ENCODE measurements at places on chromosomes 3 and 15.
A peak's percentile ranks its signal among the peaks of the same experiment; 100 is the strongest.

DNA sequence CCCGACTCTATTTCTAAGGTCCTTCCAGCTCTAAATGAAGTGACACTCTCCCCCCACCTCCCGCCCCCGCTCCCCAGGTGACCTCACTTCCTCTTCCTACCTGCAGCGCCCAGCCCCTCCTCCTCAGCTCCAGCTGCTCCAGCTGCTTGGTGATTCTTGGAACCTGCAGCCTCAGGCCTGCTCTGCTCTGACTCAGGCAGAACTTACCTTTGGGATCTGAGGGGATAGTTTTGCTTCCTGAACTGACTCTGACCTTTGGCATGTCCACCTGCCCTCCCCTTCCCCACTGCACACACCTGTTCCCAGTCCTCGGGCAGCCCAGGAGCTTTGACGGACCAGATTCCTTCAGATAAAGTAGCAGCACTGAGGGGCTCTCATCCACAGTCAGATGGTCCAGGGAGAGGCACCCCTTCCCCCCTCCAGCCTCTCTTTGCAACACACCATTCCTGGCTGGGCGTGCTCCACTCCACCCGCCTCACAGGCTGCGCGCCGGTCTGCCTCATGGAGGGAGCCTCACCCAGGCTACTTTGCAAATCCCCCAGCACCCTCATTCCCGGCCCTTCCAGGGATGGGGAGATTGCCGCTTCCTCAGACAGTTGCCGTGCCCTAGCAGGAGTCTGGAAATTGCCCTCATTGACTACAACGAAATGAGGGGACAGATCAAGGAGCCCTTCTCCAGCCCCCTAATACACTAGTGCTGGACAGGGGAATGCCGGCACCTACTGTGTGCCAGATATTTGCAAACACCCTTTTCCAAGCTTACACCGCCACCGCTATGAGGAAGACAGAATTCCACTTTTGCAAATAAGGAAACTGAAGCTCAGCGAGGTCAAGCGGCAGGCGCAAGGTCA, 692 bp upstream of the C15orf39 start:
- DNase-seq: peak; percentile 58

DNA sequence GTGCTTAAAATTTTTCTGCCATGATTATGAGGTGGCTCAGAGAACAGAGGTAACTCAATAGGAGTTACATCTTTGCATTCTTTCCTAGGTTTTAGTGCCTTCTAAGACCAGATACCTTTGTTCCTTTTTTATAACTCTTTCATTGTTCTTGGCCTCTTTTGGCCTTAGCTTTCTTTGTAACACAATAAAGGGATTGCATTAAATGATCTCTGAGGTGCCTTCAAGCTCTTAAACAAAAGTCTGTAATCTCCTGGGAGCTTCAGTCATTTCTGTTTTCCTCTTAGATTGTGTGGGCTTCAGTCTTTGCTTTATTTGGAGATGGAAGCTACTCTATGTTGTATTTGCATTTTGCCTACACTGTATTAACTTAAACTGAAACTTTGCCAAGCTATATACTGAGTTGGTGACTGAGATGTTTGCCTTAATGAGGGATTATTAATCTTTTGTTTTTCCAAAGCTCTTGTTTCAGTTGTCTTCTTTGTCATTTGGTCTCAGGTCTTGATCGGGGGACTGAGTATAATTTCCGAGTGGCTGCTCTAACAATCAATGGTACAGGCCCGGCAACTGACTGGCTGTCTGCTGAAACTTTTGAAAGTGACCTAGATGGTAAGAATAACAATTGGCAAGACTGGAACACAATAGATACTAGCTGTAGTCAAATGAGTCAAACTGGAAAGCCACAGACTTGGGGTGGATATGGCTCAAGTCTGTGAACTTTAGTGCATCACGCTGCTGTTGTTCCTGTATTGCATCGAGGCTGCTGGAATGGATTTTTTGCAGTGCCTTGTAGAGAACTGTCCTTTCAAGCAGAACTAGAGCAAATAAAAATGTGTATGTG, 110.3 kb downstream of the HCN4 start:
- DNase-seq: no peak

DNA sequence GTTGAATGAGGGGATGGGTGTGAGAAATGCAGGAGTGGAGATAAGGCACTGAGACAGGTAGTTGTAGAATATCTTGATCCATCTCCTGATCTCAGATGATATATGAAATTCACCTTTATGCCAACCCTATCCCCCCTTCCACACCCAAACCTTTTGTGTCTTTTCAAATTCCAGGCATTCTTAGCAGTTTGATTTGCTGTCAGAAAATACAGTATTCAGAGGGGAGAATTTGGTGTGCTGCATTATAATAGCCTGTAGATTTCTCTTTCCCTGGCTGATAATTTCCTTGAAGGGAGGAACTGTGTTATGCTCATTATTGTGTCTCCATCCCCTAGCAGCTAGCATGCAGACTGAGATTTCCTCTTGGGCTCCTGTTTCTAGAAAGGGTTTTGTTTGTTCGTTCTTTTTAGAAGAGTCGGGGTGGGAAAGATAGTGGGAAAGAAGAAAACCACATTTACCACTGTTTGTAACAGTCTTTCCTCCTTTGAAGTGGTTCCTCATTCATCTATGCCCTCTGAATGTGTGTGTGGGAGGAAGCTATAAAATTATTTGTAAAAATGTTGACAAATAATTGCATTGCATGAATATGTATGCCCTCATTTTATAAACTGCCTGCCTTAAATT, 373.4 kb downstream of the DIPK2A start:
- no peak for DNase-seq

DNA sequence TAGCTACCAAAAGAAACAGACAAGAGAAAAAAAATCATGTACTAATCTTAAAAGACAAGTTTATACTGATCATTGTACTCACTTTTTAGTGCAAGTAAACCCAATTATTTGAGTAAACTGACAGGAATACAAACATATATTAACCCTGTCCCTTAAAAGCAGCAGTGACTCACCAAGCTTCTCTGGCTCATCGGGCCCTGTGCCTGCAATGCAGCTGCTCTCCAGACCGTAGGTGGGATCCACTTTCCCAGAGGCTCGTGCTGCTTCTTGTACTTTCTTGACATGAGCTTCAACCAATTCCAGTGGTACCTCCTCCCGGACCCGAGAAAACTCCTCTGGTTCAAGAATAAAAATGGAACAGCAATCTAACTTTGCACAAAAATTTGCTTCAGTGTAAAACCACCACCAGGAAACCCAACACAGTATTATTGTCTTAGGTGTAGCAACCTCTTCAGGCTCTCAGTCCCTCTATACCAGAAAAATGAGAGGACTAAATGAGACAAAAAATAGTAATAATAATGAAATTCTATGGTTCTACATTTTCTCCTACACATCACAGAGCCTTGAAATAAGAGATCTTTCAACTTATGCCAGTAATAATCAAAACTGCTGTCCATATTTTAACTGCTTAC, 82.6 kb upstream of the CSPG5 start:
- DNase-seq: no peak

- no peak for DNase-seq
These were observed 507 bp upstream of the JMJD7 start for GRCh38 chr15:41827290-41827879.

DNA sequence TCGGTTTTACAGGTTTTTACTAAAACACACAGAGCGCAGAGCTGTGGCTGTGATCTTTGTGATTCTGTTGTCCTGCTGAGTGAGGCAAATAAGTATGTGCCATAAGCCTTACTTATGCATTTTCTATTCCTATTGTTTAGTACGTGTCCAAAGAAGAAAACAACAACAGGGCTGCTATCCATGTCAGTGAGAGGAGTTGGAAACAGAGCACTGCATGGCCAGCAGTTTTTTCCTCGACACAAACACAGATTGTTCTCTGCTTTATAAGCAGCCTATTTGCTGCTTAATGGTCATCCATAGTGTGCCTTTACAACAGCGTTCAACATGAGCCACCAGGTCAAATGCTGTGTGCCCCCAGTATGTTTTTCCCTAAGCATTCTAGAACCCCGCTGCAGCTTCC, 79.8 kb downstream of the SHQ1 start:
- no peak for DNase-seq

DNA sequence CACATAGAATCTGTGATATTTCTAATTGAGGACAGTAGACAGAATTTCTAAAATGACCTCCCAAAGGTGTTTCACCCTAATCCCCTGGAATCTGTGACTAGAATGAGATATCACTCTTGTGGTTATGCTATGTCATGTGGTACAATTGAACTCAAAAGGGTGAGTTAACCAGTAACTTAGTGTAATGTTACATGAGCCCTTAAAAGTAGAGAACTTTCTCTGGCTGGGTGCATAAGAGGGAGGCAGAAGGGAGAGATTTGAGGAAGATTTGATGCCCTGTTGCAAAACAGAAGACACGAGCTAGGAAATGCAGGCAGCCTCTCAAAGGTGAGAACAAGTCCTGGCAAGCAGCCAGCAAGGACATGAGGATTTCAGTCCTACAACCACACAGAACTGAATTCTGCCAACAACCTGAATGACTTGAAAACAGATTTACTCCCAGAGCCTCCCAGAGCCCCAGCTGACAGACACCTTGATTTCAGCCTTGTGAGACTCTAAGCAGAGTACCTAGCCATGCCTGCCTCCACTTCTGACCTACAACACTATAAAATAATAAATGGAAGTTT, 160.3 kb downstream of the MTHFS start:
- DNase-seq: no peak

GRCh38 chr15:85592148-85592547, 202.6 kb downstream of the KLHL25 start:
- DNase-seq: no peak

DNA sequence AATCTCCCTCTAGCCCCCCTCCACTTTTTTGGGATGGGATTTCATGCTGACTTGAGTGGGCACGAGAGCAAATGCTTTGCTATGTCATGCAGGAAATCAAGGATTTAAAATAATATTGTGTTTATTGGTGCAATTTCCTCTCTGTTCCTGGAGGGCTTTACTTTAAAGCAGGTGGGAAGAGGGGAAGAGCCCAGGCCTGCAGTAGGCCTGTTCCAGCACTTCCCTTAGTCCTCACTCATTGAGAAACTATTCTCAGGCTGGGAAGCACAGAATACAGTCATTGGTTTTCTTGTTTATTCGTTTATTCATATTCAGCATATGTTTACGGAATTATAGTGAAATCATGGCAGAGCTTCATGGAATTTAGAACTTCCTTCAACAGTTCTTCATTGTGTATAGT, 41.7 kb upstream of the SPSB4 start:
- no peak for DNase-seq

GRCh38 chr15:48440084-48440483, 108.9 kb downstream of the DUT start:
- DNase-seq: no peak

DNA sequence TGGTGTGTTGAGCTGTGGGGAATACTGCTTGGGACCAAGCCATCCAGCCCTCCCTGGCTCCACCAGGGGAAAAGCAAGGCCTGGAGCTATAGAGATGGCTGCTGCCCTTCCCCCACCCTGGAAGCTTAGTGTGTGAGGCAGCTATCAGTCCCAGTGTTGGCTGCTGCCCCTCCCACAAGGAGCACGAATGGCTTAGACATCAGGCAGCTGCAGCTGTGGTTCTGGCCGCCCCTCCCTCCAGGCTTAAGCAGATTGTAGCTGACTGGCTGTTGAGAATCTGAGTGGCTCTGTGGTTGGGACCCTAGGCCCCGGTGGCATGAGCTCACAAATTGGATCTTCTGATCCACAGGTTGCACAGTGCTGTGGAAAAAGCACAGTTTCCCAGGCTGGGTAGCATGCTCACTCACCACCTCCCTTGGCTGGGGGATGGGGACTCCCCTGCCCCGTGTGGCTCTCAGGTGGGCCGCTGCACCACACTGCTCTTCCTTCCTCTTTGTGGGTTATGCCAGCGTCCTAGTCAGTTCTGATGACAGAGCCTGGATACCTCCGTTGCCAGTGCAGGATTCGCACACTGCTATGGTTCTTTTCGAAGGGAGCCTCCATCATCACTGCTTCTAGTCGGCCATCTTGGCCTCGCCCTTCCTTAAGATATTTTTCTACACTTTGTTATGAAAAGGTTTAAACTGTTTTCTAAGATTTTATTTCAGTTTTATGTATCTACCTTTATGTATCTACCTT, 21.2 kb upstream of the SUCNR1 start:
- no peak for DNase-seq

DNA sequence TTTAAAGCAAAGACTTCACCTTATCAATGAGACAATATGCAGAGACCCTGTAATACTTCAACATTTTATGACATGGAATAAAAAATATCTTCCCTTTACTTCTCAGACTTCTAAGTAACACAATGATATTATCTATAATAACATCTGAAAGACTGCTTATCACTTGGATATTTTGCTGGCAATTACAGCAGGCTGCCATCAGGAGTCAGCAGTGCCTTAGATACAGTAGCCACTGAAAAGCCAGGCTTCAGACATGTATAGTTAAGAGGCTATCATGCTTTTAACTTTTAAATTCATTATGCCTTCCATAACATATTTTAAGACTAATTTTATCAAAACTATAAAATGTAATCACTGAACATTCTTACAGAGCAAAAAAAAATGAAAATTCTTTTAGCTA, 227.5 kb downstream of the NEK10 start:
- DNase-seq: no peak

GRCh38 chr15:100104245-100104644, 237.5 kb downstream of the ADAMTS17 start:
- no peak for DNase-seq

DNA sequence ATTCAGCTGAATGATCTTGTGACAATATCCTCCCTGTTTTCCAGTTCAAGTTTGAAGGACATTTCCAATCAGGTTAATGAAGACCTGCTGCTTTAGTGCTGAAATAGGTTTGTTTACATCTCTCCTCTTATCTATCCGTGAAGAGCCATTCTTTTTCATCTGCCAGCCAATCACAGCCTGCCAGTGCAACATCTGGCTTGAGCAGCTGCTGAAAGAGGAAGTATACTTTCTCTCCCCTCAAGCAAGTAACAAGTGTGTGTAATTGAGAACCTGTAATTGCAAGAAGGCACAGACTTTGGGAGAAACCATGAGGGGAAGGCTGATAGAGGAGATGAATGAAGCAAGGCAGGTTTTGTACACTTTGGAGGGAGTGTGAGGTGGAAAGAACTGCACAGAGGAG, 404.3 kb downstream of the AGBL1 start:
- DNase-seq: no peak

- DNase-seq: peak; percentile 68
These were observed 2.6 kb downstream of the CCDC9B start for GRCh38 chr15:40338041-40338657.

DNA sequence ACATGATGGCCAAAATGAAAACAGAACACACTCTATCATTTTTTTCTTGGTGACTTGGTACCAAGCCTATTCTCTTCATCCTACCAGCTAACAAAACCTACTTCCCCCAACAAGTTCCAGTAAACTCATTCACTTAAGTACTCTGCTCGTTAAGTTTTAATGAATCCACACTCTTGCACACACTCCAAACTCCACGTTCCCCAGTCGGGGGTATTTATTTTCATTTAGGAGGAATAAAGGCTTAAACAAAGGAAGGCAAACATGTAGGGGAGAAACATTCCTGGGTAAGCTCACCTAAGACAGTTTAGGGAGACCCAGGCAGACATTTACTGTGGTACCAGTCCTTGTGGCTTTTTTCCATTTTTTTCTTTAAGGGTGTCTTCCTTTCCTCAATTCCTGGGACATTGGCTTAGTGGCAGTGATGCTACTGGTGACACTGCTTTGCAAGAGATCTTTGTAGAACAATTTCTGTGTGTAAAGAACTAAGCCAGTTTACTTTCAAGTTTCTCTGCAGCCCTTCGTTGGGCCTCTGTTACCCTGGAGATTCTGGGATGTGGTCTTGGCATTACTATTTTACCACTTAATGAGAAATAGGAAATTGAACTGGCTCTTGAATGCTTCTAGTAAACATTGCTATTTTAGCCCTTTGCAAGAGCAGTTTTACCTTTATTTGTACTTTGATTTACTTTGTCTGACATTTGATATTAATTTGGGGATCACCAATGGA, 117.3 kb upstream of the C15orf61 start:
- DNase-seq: no peak

- no peak for DNase-seq
These were observed 534.1 kb downstream of the TUSC7 start for GRCh38 chr3:117243657-117244056.
